ENCODE measurements at places on chromosomes 2 and 18. TPM values are rescaled to one million over a fixed set of nuclear protein-coding genes. Genes with fewer than 3 reads are reported as not detected.
A peak's percentile ranks its signal among the peaks of the same experiment; 100 is the strongest.

The RBKS gene
- 5.4 TPM for total RNA-seq

DNA sequence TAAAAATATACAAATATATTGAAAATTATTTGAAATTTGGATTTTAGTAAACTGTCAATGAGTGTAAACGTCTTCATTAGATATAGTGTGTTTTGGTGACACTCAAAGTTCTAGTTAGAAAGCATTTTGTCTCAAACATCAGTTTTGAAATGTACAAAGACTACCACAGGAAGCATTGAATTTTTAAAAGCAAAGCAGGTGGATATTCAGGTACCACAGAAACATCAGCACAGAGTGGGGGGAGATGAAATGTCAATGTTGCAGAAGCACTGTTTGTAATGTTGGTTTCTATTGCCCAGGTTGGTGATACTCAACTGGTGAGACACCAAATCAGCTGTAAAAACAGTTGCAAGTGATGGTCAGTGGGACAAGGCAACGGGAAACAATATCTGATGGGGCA lies 136.5 kb upstream of the ITGA4 start:
- H3K27ac ChIP-seq = no peak overlapping the region
- no peak for DNase-seq
- H3K27me3 ChIP-seq = no peaks in the 10 kb centered on the region
- H3K4me3 ChIP-seq = no peak overlapping the region

DNA sequence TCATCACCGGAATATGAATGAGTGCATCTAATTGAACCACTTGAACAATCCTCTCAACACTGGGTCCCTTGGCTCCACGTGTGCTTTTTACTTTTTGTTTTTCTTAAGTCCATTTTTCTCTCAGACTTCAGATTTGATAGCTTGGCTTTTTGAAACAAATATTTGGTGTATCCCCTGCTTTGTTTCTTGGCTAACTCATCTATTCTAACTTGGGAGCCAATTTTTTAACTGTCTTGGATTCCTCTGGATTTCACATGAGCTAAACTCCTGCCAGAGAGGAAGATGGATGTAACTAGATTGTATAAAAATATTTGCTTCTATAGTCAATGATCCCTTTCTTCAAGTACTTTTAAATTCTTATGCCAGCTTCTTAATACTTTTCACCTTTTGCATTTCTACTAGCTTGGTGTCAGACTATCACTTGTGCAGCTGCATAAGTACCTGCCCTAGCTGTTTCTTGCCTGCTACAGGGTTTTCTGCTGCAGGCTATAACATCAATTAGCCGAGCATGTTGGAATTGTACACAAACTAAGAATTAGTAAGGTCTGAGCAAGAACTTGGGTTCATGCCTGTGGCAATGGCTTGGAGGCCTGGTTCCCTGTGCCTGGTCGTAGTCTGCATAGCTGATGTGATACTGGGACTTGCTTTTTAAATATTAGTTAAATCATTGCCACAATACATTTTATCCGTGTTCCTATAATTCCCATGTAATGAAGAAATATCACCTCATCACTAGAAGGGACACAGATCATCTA lies 281.5 kb downstream of the EN1 start:
- no peak overlapping the region for H3K4me3 ChIP-seq
- H3K27me3 ChIP-seq = no peaks in the 10 kb centered on the region
- no peak overlapping the region for H3K27ac ChIP-seq
- peaks cover 7% of the 10 kb centered on the region for H3K4me1 ChIP-seq
- no peak for DNase-seq

GRCh38 chr2:61853086-61853846 lies 594 bp downstream of the FAM161A start:
- peak overlapping the region; percentile 95 for H3K27ac ChIP-seq
- peak overlapping the region; percentile 84 for H3K4me3 ChIP-seq
- H3K36me3 ChIP-seq = no peaks in the 10 kb centered on the region
- peak; percentile 17 for DNase-seq
- no peaks in the 10 kb centered on the region for H3K27me3 ChIP-seq

DNA sequence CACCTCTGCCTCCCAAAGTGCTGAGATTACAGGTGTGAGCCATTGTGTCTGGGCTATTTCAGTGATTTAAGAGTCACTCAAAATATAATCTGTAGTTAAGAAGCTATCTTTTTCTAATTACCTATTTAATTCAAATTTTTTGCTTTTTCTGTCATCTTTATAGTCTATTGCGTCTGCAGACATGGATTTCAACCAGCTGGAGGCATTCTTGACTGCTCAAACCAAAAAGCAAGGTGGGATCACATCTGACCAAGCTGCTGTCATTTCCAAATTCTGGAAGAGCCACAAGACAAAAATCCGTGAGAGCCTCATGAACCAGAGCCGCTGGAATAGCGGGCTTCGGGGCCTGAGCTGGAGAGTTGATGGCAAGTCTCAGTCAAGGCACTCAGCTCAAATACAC lies 95.1 kb downstream of the COMMD1 start:
- no peaks in the 10 kb centered on the region for H3K27me3 ChIP-seq
- H3K4me1 ChIP-seq = no peaks in the 10 kb centered on the region
- no peak overlapping the region for H3K4me3 ChIP-seq

- DNase-seq = no peak
- H3K36me3 ChIP-seq = no peaks in the 10 kb centered on the region
- H3K27ac ChIP-seq = no peak overlapping the region
- no peaks in the 10 kb centered on the region for H3K27me3 ChIP-seq
Observed at GRCh38 chr2:227818675-227819397, 5.2 kb downstream of the CCL20 start.

DNA sequence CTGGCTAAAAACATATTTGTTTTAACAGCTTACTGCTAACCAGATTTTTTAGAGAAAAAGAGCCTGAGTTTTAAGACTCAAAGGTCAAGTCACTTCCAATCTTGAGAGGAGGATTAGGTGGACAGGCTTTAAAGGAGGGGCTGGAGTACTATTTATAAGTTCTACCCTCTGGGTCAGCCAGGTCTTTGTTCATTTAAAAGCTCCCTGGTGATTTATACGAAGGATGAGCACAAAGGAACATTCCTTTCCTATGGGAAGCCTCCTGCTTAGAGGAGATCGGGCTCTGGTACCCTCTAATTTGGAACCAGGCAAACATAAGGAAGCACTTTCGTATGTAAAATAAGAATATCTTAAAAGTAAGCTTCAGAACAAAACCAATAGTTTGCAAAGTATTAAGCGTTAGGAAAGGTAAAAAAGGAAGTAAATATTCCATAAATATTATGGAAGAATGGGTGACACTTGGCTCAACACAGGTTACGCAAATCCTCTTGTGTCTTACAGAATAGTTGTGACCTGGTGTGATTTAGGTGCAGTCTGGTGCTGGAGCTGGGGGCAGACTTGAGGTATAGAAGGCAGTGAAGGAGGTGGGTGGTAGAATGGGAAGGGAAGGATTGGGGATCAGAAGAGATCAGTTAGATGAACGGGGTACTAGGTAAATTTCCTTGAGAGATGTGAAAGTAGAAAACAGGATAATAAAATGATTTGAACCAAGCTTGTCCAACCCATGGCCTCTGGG lies 35.6 kb downstream of the PDE6D start:
- H3K27me3 ChIP-seq = no peaks in the 10 kb centered on the region
- H3K4me1 ChIP-seq = no peaks in the 10 kb centered on the region
- DNase-seq = no peak
- H3K4me3 ChIP-seq = no peak overlapping the region
- no peak overlapping the region for H3K27ac ChIP-seq

GRCh38 chr2:18245375-18245774 lies 315.1 kb downstream of the RDH14 start:
- no peaks in the 10 kb centered on the region for H3K27me3 ChIP-seq
- H3K4me3 ChIP-seq = no peak overlapping the region
- H3K36me3 ChIP-seq = no peaks in the 10 kb centered on the region
- no peak for DNase-seq
- H3K4me1 ChIP-seq = no peaks in the 10 kb centered on the region

The UBR3 gene
- 76.1 TPM for total RNA-seq

DNA sequence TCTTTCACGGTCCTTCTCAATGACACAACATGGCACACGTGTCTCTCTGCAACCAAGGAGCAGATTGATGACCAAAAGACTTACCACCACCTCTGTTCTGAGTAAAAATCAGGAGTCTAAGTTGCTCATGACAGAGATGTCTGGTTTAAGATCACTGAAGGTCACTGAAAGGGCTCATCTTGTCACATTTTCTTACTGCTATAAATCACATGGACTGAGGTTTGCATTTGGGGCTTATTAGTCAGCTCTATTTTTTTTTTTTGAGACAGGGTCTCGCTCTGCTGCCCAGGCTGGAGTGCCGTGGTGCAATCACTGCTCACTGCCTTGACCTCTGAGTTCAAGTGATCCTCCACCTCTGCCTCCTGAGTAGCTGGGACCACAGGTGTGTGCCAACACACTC lies 19.4 kb downstream of the CFLAR start:
- H3K27ac ChIP-seq = no peak overlapping the region
- no peak overlapping the region for H3K4me3 ChIP-seq
- H3K36me3 ChIP-seq = no peaks in the 10 kb centered on the region
- no peaks in the 10 kb centered on the region for H3K27me3 ChIP-seq
- no peak for DNase-seq
- H3K4me1 ChIP-seq = peaks cover 6% of the 10 kb centered on the region

DNA sequence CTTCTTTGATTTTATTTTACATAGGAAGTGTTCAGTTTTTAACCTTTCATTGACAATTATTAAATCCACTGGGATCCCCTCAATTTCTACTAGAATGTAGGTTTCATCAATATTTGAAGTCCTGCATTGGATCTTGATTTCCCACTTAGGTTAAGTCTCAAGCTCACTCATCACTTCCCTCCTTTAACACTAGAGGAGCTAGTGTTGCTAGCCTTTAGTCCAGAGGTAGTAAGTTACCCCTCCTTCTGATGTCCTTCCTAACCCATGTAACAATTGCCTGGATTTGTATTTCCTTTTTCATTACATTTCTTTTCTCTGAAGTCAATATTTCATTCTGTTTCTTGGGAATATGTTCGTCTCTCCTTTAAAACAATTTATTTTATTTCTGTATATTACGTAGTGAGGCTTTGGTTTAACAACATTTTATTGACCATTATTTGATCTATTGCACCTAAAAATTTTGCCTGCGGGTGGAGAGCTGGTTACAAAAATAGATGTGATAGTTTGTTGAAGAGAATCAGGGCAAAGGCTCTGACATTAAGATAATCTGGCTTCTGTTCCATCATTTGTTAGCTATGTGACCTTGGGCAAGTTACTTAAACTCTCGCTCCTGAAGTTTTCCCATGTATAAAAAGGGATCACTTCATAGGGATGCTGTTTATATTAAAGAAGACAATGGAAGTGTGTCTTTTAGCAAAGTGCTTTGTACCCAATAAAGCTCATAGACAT lies 833.0 kb downstream of the SLC4A3 start:
- DNase-seq = no peak
- no peaks in the 10 kb centered on the region for H3K4me1 ChIP-seq

- no peak for DNase-seq
- H3K27me3 ChIP-seq = no peaks in the 10 kb centered on the region
- peaks cover 6% of the 10 kb centered on the region for H3K4me1 ChIP-seq
- H3K4me3 ChIP-seq = no peak overlapping the region
- no peak overlapping the region for H3K27ac ChIP-seq
Observed at GRCh38 chr2:240254337-240255164, 114.1 kb upstream of the OTOS start.

DNA sequence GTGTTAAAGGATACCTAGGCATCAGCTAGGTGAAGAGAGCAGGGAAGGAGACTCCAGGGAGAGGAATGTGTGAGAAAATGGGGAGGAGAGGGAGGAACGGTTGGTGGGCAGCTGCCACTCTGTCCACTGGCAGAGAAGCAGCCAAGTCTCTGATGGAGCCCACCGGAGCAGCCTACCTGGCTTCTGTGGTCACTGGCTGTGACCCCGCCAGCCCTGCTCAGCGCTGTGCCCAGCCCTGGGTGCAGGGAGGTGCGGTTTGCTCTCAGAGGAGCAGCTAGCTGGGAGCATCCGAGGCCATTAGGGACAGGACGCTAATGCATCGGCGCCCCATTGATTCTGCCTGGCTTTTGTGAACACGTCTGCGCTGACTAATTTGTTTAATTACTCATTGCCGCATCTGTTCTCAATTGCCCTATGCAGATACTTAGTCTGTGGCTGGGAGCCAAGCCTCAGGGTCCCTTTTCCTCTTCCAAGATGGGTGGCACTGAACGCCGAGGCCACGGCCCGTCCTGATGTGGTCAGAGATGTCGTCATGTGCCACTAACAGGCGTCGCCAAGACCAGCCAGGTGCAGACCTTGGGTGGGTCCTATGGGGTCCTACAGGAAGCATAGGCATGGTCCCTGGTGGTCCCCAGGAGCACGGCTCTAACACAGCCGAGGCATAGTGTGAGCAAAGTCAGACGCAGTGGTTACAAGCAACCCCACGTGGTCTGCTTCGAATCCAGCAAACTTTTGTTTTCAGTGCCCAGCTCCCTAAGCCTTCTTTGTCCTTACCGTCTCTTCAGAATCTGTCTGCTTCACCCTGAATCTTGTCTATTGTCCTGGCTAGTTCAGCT lies 82.0 kb downstream of the RRM2 start:
- H3K4me3 ChIP-seq = no peak overlapping the region
- H3K27me3 ChIP-seq = no peaks in the 10 kb centered on the region
- no peak overlapping the region for H3K27ac ChIP-seq
- no peak for DNase-seq
- H3K36me3 ChIP-seq = no peaks in the 10 kb centered on the region

The CDKL4 gene
- total RNA-seq = not detected

The NETO1 gene
- total RNA-seq = not detected

DNA sequence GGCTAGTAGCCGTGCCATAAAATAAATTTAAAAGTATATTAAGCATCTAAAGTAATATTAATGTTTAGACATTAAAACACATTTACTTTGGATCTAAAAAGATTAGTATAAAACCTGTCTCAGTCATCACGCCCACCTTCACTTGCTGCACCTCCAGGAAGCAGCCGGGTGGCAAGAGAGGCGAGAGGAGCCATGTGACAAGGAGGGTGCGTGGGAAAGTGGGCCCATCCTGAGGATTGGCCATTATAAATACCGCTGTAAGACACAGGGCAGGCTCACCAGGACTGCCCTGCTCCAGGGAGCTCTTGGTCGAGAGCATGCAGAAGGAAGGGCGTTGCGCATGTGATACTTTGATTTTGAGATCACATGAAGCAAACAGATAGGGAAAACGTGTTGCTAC lies 34.4 kb upstream of the ALKAL2 start:
- H3K4me3 ChIP-seq = no peak overlapping the region
- H3K36me3 ChIP-seq = no peaks in the 10 kb centered on the region
- H3K27ac ChIP-seq = no peak overlapping the region
- H3K4me1 ChIP-seq = no peaks in the 10 kb centered on the region
- no peak for DNase-seq

DNA sequence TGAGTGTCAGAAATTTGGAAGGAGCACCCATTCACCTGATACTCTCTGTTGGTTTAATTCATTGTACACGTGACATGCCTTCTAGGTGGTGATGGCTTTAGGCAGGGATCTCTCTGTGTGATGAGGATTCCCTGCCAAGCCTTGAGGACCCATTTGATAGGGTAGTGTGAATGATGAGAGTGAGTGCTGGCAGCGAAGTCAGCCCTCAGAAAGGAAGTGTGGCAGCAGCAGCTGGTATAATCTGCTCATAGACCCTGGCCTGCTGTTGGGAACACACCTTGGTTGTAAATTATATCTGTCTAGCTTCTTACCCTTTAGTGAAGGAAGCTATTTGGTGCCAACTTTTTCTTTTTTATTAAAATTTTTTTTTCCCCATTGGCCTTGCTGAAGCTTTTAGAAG lies 164.5 kb downstream of the HAUS1 start:
- no peaks in the 10 kb centered on the region for H3K36me3 ChIP-seq
- no peak for DNase-seq
- H3K4me3 ChIP-seq = no peak overlapping the region
- no peaks in the 10 kb centered on the region for H3K27me3 ChIP-seq
- no peaks in the 10 kb centered on the region for H3K4me1 ChIP-seq

GRCh38 chr2:120771781-120772208 lies 36.1 kb downstream of the GLI2 start:
- no peaks in the 10 kb centered on the region for H3K36me3 ChIP-seq
- H3K27ac ChIP-seq = peak overlapping the region; percentile 77
- peaks cover 13% of the 10 kb centered on the region for H3K4me1 ChIP-seq
- no peak overlapping the region for H3K4me3 ChIP-seq

Measured in uterus (tissue), 4 donors.